ENCODE measurements at places on chromosomes 12 and 14.

- no peak for DNase-seq
Observed at GRCh38 chr14:45145214-45145613, 9.5 kb downstream of the FANCM start.

DNA sequence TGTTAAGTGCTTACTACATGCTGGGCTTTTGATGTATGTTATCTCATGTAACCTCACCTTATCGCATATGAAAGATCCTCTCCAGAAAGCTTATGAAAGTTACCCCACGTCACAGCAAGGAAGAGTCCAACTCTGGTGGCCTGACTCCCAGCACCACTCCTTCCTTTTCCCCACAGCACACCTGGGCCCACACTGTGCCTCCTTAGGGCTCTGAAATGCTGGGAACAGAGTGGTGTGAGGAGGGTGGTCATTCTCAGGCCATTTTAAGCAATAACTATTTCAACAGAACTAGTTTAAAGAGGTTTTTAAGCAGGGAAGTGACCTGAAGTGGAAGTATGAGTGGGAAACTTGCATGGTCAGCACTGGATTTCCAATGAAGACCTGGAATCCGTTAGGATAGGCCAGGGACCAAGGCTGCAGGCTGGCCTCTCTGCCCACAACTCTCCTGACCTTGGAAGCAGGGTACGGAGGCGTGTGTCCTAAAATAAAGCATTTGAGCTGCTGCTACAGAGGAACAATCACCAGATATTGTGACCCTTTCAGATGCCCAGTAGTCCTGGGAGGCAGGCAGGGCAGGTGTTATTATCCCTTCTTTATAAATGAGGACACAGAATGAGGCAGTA is 67.2 kb upstream of the TMEM263 start:
- no peak for DNase-seq

DNA sequence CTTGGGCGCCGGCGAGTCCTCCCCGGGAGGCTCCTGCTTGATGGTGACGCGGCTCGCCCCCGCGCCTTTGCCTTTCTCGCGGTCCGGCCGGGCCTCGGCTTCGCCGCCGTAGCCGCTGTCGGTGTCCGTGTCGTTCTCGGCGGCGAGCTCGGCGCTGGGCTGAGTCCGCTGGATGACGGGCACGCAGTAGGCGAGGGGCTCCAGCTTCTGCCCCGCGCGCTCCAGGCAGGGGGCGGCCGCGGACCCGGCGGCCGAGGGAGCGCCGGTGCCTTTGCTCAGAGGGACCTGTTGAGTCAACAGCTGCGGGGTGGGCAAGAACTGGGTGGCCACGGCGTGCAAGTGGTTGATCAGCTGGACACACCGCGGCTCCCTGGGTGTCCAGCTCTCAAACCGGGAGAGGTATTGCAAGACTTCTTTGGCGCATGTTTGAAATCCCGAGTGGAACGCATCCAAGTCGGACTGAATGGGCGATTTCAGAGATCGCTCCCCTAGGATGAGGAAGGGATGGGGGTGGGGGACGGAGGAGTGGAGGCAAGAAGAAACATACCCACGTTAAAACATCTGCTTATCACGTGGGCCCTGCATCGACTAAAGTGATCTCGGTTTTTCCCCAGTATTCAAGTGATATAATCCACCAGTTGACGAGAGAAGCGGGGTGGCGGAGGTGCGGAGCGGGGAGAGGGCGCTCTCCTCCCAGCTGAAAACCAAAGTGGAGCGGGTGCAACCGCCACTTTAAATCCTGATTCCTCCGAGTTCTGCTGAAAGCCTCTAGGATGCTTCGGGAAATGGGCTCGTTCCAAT is 2.0 kb downstream of the BHLHE41 start:
- peak; percentile 67 for DNase-seq

DNA sequence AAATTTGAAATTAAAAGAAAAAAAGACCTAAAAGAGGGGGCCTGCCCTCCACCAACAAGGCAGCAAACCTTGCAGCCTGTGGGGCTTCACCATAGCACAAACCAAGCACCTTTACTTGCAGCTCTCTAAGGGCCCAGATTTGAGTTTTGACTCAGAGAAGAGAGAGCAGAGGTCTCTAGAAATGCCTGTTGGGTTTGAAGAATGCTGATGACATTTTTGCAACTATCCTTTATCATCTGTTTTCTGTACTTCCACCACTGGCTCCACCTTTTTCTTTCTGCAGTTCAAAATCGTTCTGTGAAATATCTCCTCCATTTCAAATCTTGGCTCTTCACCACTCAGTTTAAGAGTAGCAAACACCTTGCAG is 83.8 kb upstream of the HMGA2 start:
- DNase-seq, result no peak

- no peak for DNase-seq
Observed at GRCh38 chr12:99529966-99530365, 117.6 kb upstream of the GARIN6 start.

GRCh38 chr14:61244009-61244408 is 37.1 kb downstream of the TMEM30B start:
- no peak for DNase-seq

DNA sequence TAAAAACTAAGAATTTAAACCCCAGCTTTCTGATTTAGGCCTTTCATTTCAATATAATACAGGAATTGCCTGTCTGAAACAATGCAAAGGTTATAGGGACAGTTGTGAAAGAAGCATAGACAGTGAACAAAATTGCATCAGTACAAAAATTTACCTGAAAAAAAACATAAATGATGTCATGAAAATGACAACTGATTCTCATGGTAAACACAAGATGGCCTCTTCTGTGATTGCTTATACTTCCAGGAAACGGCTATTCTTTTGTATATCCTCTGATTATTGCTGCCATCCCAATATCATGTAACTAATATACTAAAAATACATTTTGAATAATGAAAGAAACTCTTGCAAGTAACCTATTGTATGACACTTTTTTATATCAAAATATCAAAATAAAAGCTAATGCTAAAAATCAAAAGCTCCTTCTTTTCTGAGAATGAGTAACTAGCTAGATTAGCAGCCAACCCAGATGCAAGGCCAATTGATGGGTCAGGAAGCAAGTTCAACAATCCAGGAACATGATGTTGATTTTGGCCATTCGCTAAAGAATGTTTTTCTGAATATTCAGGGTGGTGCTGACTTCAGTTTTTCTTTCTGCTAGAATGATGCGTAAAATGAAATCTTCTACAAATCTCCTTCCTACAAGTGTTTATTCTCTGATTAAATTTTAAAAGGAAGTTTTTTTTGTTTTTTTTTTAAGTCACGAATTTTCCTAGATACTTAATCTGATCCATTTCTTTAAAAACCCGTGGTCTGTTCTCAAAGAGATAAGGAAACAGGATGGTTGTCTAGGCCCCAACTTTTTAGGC is 83.6 kb downstream of the ALX1 start:
- no peak for DNase-seq

DNA sequence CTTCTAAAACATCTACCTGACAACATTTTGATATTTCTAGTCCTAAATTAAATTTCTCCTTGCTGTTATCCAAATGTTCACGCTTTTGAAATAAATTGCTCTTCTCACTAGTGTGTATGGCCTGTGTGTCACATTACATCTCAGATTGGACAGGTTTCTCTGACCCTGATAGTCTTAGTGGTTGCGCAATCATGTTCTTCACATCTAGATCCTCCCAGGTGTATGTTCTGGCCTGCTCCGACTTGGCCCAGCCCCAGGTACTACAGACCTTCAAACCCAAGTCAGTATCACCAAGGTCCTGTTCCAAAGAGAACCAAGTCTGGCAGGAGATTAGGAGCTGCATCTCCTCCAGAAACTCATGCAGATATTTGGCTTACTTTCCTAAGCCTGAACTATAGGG is 209.5 kb downstream of the ASCL1 start:
- no peak for DNase-seq

DNA sequence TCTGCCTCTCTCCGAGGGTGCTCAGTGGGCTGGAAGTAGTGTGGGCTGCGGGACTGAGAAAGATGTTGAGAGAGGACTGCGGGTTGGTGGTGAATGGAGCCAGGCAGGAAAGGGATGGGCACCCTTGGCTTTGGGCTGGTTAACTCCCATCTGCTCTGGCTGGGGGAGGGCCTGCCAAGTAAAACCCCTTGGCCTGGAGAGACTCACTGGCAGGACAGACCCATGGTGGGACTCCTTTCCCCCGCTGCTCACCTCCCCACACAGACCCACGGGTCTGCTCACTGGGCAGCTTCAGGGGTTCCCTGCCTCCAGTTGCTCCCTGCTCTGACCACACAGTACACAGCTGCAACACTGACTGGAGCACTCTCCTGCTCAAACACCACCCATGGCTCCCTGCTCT is 54.1 kb downstream of the KRT80 start:
- no peak for DNase-seq

GRCh38 chr14:60757567-60758002 is 23.0 kb downstream of the MNAT1 start:
- DNase-seq, result no peak

DNA sequence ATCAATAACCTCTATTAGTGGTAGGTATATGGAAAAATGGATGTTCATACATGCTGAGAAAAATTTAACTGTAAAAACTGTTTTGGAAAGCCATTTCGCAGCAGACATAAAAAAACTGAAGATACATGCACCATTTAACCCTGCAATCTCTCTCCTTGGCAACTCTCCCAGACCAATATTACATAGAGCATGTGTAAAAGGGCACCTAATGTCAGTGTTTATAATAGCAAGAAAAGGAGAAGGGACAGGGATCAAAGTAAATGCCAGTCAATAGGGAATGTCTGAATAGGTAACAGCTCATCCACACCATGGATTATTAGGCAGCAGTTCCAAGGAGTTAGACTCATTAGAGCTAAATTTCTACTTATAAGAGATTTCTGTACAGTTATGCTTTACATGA is 77.2 kb downstream of the BTG1 start:
- DNase-seq, result no peak

DNA sequence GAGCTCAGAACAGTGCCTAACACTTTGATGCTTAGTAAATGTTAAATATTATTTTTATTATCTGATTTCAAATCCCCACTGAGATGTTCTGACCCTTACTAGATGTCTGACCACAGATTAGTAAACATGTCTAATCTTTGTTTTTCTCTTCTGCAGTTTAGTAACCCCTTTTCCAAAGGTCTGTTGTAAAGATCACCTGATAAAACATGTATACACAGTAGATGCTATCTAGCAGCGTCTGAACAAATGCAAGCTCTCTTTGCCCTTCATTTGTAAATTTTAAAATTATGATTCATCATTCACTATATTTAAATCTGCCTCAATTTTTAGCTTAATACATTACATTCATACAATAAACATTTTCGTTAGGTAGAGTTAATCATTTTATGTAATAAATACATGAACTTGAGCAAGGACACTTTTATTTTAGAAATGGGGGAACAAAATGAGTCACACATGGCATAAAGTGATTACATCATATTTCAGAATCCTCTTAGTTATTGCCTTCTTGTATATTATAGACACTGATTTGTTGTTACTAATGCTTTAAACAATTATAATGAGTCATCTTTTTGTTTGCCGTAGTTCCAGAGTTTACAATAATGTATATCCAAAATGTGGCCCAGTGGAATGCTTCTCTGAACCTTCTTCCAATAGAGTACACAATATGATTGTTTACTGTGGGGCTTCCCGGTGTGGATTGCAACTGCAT is 1.7 kb upstream of the OR4K5 start:
- DNase-seq, result no peak

DNA sequence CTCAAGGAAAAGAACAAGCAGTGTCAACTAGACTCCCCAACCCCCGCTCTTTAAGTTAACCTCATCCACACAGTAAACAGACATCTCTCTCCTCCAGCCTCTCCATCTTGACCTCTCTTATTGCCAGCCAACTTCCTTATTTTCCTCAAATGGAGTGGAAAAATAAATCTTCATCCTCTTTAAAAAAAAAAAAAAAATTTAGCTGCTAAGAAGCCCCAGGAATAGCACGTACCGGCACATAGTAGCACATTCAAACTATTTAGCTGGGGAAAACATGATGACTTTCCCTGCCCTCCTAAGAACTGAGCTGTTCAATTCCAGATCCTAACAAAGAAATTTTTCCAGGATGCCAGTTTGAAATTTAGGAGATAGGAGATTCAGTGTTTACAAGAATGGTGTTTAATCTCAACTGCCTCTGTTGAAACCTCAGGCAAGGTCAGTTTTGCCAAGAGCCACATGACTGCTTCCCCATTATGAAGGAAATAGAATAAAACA is 90.8 kb downstream of the EPS8 start:
- no peak for DNase-seq

GRCh38 chr12:93358821-93359220 is 18.9 kb upstream of the NUDT4 start:
- DNase-seq, result no peak

Measured in HS-27A (cell line).